Upper lobe of left lung (tissue), 6 donors: ENCODE measurements at places on chromosomes 1 and 21.
A peak's percentile ranks its signal among the peaks of the same experiment; 100 is the strongest.

- DNase-seq, result no peak
Observed at GRCh38 chr1:48597663-48598062, 125.7 kb upstream of the SPATA6 start.

DNA sequence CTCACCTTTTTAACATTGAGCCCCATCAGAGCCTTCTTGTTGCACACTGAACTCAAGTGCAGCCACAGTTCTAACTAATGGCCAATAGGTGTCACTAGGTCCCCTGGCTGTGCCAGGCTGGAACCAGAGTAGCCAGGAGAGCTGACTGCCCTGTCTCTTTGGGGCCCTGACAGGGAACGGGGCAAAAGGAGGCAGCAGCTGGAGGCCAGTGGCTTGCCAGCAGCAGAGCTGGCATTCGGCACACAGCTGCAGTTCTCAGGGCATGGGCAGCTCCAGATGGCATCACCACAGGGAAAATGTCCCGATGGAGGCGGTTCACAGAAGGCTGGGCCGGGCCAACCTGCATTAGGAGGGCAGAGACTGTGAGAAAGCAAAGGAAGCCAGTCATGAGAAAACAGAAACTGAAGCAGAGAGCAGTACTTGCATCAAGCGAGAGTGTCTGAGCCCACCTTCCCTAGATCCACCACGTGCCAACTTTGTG lies 188.6 kb downstream of the FCRL5 start:
- DNase-seq, result peak; percentile 29

GRCh38 chr1:212591922-212592321 lies 16.6 kb upstream of the ATF3 start:
- DNase-seq, result no peak

GRCh38 chr1:89112871-89113613 lies 12.9 kb downstream of the GBP2 start:
- no peak for DNase-seq

- DNase-seq, result no peak
Observed at GRCh38 chr1:12544357-12544756, 73.7 kb downstream of the DHRS3 start.

DNA sequence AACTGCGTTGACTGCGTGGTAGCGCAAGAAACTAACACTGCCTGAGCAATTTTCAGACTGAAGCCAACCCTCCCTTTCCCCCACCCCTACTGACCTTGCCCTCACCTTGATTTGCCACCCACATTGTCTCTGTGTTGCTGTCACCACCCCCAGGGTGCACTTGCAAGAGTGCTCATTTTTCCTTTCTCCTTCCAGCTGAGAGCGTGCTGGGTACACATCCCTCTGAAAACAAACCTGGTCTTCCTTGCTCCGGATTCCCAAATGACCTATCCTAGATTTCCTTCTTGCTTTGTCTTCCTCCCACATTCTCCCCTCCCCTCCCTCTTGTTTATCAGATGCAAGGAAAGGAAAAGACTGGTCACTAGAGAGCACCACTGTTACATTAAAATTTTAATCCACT lies 24.2 kb downstream of the MPZ start:
- DNase-seq, result no peak

DNA sequence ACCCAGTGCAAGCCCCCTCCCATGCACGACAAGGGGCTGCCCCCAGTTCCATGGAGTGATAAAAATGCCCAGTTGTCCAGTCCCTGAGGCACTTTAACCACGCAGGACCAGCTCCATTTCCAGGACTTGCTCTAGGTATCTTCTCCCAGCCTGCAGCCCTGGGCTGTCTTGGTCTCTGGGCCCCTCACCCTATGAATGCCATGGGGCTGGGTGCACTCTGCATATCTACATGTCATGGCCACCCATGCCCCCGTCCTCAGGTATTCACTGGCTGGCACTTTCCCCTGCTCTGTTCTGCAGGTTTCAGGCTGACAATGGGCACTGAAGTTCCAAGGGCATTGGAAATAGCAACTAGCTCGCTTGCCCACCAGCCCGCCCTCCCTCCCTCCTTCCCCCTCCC lies 19.6 kb upstream of the C1orf174 start:
- no peak for DNase-seq

- DNase-seq, result no peak
Observed at GRCh38 chr1:183070234-183070922, 47.2 kb downstream of the LAMC1 start.

- DNase-seq, result no peak
Observed at GRCh38 chr1:118136187-118136941, 48.7 kb downstream of the SPAG17 start.

- no peak for DNase-seq
Observed at GRCh38 chr21:45586289-45586858, 44.1 kb upstream of the SLC19A1 start.

GRCh38 chr1:237016626-237017025 lies 12.4 kb upstream of the MT1HL1 start:
- no peak for DNase-seq

- DNase-seq, result no peak
Observed at GRCh38 chr1:168136709-168137514, at the start of gene GPR161. Gene GPR161 (minus strand): TSS chr1:168136930. CDS start chr1:168104850, 32,080 bp downstream.

DNA sequence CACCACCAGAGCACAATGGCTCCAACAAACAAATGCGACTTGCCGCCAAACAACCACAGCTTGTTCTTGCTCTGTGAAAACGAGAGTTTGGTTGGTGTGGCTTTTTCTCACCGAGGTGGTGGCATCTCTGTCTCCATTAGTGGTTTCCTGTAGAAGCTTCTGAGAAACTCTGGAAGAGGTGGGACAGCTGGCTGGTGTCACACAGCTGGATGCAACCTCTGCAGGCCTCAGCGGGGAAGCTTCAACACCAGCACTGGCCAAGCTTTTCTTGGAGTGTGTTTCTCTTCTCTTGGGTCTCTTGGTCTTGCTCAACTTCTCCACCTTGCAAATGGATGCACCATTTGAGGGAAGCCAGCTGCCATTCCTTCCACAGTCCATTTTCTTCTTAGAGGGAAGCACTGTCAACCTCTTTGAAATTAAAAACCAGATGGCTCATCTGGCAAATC lies 124.8 kb downstream of the KCNN3 start:
- no peak for DNase-seq

- DNase-seq, result no peak
Observed at GRCh38 chr1:171267391-171267790, 19.1 kb downstream of the FMO1 start.

- no peak for DNase-seq
Observed at GRCh38 chr1:175080030-175080429, 12.4 kb downstream of the TNN start.

DNA sequence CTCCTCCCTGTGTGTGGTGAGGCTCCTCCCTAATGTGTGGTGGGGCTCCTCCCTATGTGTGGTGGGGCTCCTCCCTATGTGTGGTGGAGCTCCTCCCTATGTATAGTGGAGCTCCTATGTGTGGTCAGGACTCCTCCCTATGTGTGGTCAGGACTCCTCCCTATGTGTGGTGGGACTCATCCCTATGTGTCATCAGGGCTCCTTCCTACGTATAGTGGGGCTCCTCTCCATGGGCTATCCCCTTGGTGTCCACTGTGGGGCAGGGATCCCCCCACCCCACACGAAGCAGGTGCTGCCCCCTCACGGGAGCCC lies 29.6 kb downstream of the PRSS38 start:
- DNase-seq, result no peak

DNA sequence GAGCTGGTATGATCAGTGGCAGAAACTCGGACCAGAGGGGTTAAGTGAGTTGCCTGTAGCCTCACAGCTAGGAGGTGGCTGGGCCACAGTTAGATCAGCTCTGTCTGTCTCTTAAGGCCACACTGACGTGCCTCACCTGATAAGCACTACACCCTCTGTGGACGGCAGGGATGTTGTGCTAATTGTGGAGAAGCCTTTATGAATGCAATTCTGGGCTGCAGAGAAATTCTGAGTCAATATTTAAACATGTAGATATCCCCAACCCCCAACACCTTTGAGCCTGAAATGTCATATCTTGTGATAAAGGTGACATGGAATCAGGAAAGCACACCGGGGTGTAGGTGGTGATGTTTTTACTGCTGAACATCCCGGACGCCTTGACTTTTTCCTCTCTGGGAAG lies 88.3 kb downstream of the KCNJ6 start:
- DNase-seq, result no peak

- no peak for DNase-seq
Observed at GRCh38 chr1:14543191-14543840, 55.2 kb upstream of the KAZN start.

DNA sequence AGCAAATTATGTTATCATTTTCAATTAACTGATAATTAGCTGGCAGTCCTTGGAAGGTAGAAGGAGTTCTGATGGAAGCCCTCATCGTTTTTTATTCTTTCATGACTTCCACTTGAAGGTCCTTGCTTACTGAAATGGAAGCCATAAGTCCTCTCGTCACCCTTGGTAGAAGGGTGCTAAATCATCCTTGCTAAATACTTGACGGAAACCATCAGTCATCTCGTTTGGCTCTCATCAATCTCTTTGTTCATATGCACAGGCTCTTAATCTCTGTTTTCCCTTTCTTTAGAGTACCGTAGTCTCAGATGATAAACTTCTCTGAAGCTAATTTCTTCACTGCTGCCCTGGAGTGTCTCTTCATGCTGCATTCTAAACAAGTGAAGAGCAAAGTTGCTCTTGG lies 34.5 kb downstream of the UCK2 start:
- no peak for DNase-seq

- DNase-seq, result no peak
Observed at GRCh38 chr1:205998457-205999241, 4.5 kb downstream of the RAB7B start.

GRCh38 chr1:110138956-110139355 lies 11.3 kb upstream of the SLC6A17 start:
- DNase-seq, result no peak

DNA sequence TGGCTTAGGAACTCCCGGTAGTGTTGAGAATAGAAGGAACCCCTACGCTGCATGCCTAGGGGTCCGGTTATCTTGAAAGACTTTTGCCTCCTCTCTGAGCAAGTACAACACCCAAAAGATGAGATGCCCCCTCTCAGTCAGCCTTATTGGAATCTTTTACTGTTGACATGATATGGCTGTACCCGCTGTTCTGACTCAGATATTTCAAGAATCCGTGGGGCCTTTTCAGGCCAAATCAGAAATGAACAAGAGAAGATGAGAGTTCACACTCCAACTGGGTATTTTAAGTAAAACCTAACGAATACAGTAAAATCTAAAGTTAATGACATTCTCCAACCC lies 164.2 kb downstream of the PPIAL4G start:
- no peak for DNase-seq

GRCh38 chr1:35324486-35324885 lies 56.0 kb downstream of the ZMYM4 start:
- no peak for DNase-seq

GRCh38 chr1:162283657-162284056 lies 93.0 kb downstream of the SPATA46 start:
- no peak for DNase-seq

DNA sequence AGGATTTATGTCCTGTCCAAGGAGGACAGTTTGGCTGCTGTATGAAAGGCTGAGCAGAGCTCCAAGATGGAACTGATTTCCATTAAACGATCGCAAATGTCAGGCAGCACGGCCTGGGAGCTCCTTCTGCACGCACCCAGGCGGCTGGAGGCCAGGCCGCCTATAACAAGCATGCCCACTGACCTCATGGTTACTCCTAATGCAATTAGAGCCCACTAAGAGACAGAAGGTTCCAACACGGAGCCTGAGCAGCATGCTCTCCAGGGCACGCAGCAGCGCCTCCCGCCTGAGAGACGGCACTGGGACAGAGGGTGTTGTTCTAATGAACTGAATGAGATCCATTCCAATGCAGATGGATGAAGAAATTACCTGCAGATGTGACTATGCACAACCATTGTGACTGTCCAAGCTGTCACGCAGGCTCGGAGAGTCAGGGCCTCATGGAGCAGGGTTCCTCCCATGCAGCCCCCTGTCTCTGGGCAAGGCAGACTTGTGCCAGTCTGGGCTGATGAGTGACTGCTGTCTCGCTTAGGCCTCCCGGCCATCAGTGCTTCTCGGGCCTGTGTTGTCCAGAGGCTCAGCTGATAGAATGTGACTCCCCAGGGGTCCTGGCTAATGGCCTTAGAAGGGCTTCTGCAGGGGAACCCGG lies 25.2 kb upstream of the CDCA8 start:
- DNase-seq, result peak; percentile 51

DNA sequence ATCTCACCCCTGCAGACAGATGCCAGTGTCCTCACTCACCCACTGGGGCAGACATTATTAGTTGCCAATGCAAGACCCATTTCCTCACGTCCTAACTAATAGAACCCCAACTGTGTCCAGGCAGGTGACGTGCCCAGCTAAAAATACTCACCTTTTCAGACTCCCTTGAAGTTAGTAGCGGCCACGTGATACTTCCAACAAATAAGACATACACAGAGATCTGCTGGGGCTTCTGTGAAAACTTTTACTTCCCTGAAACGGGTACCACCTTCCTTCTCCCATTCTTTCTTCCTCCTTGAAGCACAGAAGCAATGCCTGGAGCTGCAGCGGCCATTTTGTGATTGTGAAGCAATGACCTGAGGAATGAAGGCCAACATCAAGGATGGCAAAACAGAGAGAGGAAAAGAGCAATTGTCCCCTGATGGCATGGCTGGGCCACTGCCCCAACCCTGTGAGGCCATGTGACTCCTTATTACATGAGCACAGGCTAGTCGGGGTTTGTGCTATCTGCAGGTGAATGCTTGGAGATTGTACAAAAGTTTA lies 74.4 kb upstream of the TMPRSS2 start:
- no peak for DNase-seq

DNA sequence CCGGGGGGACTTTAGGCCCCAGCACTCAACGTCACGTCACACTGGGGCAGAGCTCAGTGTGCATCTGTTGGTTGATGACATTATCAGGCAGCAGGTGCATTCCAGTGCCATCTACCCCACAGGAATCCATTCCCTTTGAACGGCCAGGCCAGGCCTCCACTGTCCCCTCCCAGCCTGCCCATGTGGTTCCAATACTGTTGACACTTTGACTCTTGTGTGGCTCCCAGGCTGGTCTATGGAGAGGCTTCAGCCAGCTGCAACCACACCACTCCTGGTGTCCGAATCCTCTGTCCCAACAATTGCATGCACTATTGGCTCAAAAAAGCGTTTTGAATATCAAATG lies 92.0 kb upstream of the SIM2 start:
- DNase-seq, result no peak

- no peak for DNase-seq
Observed at GRCh38 chr1:44073528-44073927, 42.3 kb upstream of the SLC6A9 start.

- DNase-seq, result no peak
Observed at GRCh38 chr1:230900984-230901383, 32.7 kb upstream of the C1orf198 start.

DNA sequence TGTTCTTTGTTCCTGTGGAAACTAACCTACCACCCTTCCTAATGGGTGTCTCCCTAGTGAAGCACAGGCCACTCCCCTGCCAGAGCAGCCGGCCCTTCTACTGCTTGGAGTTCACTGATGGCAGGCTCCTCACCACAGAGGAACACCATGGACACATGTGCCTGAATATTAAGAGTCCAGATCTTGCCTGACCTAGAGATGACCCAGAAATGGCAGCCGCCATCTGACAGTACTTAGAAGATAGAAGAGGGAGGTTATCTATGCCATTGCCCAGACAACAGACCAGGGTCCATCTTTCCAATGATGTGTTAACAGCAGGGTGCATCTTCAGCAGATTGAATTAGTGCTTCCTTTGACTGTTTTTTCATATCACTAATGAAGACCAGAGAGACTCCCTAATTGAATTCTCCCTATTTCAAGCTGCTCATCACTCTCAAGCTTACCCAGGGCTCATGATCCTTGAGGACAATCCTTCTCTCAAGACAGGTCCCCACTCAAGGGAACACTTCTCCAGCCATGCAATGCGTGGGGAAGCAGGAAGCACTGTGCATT lies 59.8 kb downstream of the PLEKHA6 start:
- DNase-seq, result no peak

- DNase-seq, result peak; percentile 99
Observed at GRCh38 chr1:228487336-228488124, at the start of gene RNF187. Gene RNF187 (plus strand): TSS chr1:228487382.

- DNase-seq, result no peak
Observed at GRCh38 chr1:178628637-178629251, 96.3 kb upstream of the RALGPS2 start.
